ENCODE measurements at places on chromosomes 11 and 22. TPM values are rescaled to one million over a fixed set of nuclear protein-coding genes. Genes with fewer than 3 reads are reported as not detected.
A peak's percentile ranks its signal among the peaks of the same experiment; 100 is the strongest.

Gene MS4A12
- total RNA-seq: not detected

Gene SIDT2
- total RNA-seq: 20.7 TPM

- no peak for DNase-seq
These were observed 69.4 kb downstream of the FAM76B start for GRCh38 chr11:95720195-95720594.

DNA sequence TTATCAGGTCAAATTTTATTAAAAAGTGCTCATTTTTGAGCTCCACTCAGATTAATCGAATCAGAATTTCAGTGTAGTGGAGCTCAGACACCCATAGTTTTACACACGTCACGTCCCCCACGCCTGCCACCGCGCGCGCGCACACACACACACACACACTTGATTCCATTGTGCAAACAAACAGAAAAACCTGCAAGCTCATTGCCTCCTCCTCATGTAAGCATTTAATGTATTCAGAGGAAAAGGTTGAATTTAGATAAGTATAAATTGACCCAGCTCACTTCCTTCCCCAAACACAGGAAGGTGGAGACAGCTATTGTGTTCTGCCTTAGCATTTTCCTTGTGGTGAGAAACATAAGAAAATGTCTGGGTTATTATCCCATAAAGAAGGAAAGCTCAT, 336.7 kb downstream of the LUZP2 start:
- DNase-seq: no peak

DNA sequence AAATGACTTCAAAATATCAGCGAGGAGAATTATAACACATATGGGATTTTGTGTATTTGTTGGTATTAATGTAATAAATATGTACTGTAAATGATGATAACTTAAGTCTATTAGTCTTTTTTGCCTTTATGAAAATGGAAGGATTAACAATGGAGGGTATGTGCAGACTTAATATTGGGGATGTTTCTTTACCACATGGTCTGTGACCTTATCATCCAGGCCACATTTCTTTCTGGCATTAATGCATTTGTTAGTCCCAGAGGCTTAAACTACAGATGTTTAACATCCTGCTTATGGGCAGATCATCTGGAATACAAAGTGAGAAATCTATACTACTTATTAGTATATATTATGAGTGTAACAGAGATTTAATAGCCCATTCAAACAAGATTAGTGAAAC, 64.6 kb downstream of the SOX6 start:
- DNase-seq: no peak

- DNase-seq: peak; percentile 36
These were observed 106.4 kb upstream of the SESN3 start for GRCh38 chr11:95337175-95337957.

Gene CABP7
- 0.05 TPM for total RNA-seq

DNA sequence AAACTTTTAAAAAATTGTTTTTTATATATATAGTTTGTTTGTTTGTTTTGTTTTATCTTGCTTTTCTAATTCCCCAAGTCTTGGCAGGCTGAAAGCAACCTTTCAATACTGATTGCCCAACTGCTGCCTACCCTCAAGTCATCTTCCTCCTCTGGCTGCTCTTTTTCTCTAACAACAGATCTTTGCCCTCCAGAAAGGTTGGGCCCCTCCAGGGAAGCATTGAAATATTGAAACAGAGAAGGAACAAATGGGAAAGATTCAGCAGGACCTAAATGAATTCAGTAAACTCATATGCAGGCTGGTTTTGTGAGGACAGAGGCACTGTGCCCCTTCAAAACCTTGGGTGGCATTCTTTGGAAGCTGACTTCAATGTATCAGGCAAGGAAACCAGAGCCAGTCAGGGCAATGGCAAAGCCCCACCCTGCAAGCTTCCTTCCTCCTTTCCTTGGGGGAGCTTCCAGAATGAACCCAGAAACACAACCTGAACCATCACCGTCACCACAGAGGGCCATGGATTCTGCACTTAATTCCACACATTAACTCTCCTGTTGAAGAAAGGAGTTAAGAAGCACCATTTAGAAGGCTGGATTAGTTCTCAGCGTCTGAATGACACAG, 815 bp upstream of the MS4A6A start:
- DNase-seq: no peak

Gene CBLIF
- total RNA-seq: not detected

Gene FGF19
- not detected for total RNA-seq

DNA sequence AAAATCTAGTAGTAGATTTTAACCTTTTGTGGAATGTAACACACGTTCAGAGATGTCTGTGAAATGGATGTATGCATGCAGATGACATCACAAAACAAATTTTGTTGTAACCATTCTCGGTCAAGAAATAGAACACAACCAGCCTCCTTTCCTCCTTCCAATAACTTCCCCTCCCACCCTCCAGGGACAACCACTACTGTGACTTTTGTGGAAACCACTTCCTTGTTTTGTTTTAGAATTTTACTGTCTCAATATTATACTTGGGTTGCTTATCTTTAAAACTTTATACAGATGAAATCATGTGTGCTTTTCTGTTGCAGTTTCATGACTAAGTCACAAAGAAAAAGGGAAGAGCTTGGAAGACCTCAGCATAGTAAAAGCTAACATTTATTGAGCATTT, 189.4 kb upstream of the NCAM1 start:
- no peak for DNase-seq

GRCh38 chr11:63775191-63775590, 6.6 kb upstream of the ZFTA start:
- DNase-seq: no peak

GRCh38 chr11:47992959-47993820, 12.8 kb downstream of the PTPRJ start:
- DNase-seq: no peak

DNA sequence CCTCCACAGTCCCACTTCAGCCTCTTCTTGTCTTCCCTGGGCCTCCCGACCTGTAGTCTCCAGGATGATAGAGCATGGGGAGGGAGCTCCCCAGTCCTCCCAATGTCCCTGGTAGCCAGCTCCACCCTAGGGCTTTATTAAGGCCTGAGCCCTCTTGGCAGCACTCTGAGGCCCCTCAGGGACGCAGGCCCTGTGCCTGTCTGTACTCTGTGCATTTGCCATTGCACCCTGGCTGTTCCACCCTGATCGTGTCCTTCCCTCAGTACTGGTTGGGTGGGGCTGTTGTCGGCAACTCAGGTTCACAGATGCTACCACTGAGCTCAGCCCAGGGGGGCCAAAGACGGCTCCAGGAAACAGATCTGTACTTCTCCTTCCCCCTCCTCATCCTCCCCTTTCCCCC, 7.2 kb downstream of the SSTR3 start:
- no peak for DNase-seq

GRCh38 chr11:43403357-43404231, 44.9 kb downstream of the TTC17 start:
- no peak for DNase-seq

- DNase-seq: no peak
These were observed 133.6 kb upstream of the SESN3 start for GRCh38 chr11:95364324-95365295.

DNA sequence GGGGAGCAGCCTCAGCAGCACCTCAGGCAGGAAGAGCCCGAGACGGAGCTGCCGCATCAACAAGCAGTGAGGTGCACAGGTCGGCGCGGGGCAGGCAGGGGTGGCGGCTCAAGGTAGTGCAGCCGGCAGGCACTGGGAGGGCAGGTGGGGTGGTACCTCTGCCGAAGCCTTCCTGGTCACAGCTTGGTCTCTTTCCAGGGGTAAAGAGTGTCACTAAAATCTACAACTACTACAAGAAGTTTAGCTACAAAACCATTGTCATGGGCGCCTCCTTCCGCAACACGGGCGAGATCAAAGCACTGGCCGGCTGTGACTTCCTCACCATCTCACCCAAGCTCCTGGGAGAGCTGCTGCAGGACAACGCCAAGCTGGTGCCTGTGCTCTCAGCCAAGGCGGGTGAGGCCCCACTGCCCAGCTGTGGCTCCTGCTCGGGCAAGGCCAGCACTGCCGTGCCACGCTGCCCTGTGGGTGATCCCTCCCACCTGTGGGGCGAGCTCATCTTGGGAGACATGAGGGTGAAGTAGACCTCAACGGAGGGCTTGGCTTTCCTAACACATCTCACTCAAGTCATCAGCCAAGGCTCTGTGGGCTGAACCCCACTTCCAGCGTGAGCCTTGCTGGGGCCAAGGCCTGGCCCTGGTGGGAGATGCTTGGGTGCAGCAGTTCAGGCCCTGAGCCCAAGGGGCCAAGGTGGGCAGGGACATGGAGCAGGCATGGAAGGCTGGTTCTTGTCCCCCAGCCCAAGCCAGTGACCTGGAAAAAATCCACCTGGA, 13.6 kb downstream of the GATD1 start:
- DNase-seq: no peak

Gene MLC1
- total RNA-seq: not detected

Gene OTOG
- not detected for total RNA-seq

Gene POU2AF3
- not detected for total RNA-seq

DNA sequence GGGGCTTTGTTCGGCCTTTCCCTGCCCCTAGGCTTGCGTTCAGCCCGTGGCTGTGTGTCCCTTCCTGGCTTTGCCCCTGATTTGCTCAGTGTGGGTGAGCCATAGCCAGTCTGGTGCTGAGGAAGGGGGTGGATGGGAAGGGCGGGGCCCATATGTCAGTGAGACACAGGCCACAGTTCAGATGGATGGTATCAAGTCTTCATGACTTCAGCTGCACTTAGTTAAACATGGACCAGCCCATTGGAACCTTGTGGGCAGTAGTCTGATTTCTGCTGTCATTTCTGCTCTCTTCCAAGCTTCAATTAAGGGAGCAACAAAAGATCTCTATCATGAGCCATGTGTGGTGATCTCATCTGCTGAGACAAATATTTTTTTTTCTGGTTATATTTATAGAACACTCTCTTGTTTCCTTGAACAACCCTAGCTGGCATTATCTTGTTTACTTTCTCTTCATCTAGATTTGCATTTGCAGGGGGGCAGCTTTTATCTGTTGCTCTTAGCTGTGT, 21.6 kb upstream of the PEX26 start:
- no peak for DNase-seq

Gene CCDC87
- 0.08 TPM for total RNA-seq

GRCh38 chr11:119537306-119538253, 114.6 kb upstream of the THY1 start:
- DNase-seq: no peak

Gene ANKK1
- not detected for total RNA-seq

GRCh38 chr11:14029440-14029839, 66.9 kb downstream of the SPON1 start:
- no peak for DNase-seq

GRCh38 chr22:26457661-26458272, 25.8 kb downstream of the HPS4 start:
- no peak for DNase-seq

- DNase-seq: peak; percentile 96
These were observed 7.2 kb downstream of the KCNK7 start for GRCh38 chr11:65588199-65589054.

GRCh38 chr11:68150037-68150436, 28.8 kb upstream of the CHKA start:
- no peak for DNase-seq

- DNase-seq: no peak
These were observed 36.9 kb upstream of the GNB1L start for GRCh38 chr22:19891317-19892256.

All from GM12878 (cell line).